ENCODE measurements at places on chromosomes 2 and 18.

- DNase-seq, result no peak
Observed at GRCh38 chr2:117645458-117645857, 169.0 kb upstream of the DDX18 start.

DNA sequence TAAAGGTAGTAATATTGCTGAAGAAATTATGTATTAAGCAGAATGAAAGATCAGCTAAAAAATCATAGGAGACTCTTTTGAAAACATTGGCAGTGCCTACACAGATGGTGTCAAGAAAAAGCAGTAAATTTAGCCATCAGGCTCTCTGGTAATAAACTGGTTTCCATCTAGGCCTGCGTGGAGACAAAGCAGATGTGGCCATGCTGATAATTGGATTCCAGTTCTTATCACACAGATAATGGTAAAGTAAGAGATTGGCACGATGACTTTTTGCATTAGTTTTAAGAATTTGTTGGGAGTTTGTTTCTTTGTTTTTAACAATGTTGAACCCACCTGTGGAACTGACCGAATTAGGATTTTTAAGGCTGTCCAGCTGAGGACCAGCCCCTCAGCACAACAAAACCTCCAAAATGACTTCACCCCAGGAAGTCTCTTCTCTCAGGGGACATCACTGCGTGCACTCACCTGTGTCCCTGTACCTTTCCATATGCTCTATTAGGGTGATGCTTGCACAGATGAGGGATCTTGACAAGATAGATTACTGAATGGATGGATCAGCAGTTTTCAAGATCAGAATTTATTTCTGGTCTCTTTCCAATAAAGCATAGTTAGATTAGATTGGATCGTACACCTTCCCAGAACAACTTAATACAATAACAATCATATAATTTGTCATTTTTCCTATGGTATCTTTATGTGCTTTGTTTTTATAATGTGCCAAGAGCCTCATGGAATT is 69.1 kb upstream of the DNAJC10 start:
- DNase-seq, result no peak

- DNase-seq, result no peak
Observed at GRCh38 chr2:204726831-204727230, 181.6 kb downstream of the PARD3B start.

- no peak for DNase-seq
Observed at GRCh38 chr18:27793013-27793785, 383.7 kb downstream of the CDH2 start.

DNA sequence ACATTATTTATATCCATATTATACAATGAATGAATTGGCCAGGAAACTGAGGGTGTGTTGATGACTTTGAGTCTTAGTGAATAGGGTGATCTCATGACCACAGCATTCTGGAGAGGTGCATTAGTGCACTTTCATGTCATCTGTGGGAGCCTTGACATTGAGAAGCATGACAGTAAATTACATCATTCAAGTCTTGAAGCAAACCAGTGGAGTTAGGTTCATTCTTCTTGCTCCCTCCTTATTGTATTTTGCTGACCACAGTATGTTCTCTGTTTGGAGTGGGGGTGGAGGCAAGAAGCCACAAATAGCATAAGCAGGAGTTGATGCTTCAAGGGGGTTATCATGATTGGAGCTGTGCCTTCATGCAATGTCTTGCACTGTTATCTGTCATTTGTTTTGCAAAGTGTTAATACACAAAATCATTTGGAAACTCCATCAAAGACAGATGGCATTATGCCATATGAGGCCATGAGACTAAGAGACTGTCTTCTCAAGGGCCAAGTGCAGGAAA is 680.2 kb downstream of the NYAP2 start:
- no peak for DNase-seq

DNA sequence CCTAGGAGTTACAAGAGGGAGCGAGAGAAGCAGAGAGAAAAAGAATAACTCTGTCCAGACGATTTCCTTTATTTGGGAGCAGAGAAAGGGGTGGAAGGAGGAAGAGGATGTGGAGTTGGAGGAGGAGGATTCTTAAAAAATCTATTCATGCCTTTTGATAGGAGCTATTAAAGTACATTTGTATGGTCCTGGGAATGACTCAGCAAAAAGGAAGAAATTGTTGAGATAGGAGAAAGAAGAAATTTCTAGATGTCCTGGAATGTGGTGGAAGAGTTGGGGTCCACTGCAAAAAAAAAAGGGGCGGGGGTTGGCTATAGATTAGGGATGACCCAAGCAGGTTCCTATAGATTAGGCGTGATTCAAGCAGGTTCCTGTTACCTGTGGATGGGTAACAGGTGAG is 32.4 kb upstream of the RPRM start:
- no peak for DNase-seq

DNA sequence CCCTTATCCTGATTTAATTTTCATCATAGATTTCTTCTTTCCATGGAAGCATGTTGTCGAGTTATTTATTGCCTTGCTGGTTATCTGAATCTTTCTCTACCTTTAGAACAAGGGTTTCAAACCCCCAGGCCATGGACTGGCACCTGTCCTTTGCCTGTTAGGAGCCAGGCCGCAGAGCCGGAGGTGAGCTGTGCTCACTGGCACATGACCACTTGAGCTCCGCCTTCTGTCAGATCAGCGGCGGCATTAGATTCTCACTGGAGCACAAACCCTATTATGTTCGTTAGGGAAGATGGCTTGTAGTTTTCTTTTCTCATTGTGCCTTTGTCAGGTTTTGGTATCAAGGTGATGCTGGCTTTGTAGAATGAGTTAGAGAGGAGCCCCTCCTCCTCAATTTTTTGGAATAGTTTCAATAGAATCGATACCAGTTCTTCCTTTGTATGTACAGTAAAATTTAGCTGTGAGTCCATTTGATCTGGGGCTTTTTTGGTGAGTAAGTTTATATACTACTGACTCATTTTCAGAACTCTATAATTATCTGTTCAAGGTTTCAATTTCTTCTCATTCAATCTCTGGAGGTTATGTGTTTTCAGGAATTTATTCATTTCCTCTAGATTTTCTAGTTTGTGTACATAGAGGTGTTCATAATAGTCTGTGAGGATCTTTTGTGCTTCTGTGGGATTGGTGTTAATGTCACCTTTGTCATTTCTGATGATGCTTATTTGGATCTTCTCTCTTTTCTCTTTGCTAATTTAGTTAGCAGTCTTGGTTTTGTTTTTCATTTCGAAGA is 668.0 kb upstream of the FAM98A start:
- no peak for DNase-seq

DNA sequence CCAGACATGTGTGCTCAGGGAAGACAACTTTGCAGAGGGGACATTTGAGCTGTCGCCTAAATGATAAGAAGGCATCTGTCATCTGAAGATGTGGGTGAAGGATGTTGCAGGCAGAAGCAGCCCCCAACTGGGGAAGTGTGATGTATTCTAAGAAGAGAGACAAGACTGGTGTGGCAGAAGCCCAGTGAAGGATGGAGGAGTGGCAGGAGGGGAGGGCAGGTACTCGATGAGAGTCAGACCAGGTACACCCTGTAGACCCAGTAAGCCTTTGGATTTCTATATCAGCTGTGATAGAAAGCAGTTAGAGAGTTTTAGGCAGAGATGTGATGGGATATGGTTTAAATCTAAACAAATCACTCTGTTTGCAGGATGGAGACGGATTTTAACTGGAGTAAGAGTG is 19.2 kb downstream of the SLC14A2 start:
- no peak for DNase-seq

GRCh38 chr2:19287324-19287723 is 71.1 kb downstream of the OSR1 start:
- DNase-seq, result no peak

GRCh38 chr2:225399504-225399903 is at the start of gene NYAP2:
TSS of gene NYAP2 (plus strand) at chr2:225399710. CDS start at chr2:225408881, 9,171 bp downstream.
- no peak for DNase-seq

GRCh38 chr2:23385351-23385747 is 370 bp downstream of the KLHL29 start:
- no peak for DNase-seq

- no peak for DNase-seq
Observed at GRCh38 chr18:44143072-44143471, 537.6 kb upstream of the SETBP1 start.

DNA sequence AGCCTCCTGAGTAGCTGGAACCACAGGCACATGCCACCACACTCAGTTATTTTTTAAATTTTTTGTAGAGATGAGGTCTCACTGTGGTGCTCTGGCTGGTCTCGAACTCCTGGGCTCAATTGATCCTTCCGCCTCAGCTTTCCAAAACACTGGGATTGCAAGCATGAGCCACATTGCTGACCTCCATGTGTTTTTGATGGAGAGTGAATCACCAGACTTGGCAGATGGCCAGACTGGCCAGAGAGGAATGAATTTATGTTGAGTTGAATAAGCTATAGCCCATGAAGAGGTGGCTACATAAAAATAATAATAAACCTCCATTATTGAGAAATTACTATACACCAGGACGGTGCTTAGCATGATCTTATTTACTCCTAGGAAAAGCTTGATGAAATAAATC is 91.5 kb downstream of the MREG start:
- DNase-seq, result no peak

- no peak for DNase-seq
Observed at GRCh38 chr2:43274055-43274454, 47.6 kb upstream of the ZFP36L2 start.

DNA sequence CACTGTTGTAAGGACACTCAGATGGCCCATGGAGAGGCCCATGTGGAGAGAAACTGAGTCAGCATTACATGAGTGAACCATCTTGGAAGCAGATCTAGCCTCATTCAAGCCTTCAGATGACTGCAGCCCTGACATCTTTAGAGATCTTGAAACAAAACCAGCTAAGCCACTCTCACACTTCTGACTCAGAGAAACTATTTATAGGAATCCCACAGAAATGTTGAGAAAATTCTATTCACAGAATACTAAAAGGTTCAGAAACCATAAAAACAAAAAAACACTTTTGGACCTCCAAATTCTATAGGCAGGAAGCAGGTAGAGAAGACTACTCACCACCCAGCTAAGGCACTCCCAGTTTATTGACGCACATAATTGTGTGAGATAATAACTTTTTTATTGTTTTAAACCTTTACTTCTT is 8.7 kb downstream of the TMEM169 start:
- DNase-seq, result no peak

GRCh38 chr2:120863146-120863545 is 127.5 kb downstream of the GLI2 start:
- DNase-seq, result no peak

- DNase-seq, result no peak
Observed at GRCh38 chr2:101255501-101255900, 2.8 kb downstream of the CNOT11 start.

DNA sequence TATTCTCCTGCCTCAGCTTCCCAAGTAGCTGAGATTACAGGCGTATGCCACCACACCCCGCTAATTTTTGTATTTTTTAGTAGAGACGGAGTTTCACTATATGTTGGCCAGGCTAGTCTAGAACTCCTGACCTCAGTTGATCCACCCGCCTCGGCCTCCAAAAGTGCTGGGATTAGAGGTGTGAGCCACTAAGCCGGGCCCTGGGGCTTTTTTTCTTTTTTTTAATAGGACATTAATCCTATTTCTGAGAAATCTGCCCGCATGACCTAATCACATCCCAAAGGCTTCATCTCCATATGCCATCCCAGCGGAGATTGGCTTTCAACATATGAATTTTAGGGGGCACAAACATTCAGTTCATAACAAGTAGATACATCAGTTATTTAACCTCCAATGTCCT is 128.6 kb downstream of the CNTNAP5 start:
- no peak for DNase-seq

GRCh38 chr2:55107436-55107835 is 57.2 kb upstream of the RTN4 start:
- no peak for DNase-seq

- DNase-seq, result no peak
Observed at GRCh38 chr2:113111823-113112287, 15.5 kb upstream of the IL1RN start.

- DNase-seq, result no peak
Observed at GRCh38 chr18:9081940-9082339, 20.6 kb upstream of the NDUFV2 start.

GRCh38 chr2:222751238-222751637 is 79.8 kb downstream of the MOGAT1 start:
- DNase-seq, result no peak

GRCh38 chr18:35348001-35348400 is 3.8 kb upstream of the ZNF24 start:
- no peak for DNase-seq

Measured in stimulated activated CD8-positive, alpha-beta memory T cell treated with anti-CD3 and anti-CD28 coated beads, Interleukin-4, amount 100 ng/mL, for 1 hour (primary cell).